ENCODE measurements at places on chromosomes 6 and 20.

- DNase-seq: no peak
These were observed 32.1 kb downstream of the C20orf173 start for GRCh38 chr20:35497320-35497719.

- no peak for DNase-seq
These were observed 53.0 kb upstream of the DST start for GRCh38 chr6:56695702-56696101.

DNA sequence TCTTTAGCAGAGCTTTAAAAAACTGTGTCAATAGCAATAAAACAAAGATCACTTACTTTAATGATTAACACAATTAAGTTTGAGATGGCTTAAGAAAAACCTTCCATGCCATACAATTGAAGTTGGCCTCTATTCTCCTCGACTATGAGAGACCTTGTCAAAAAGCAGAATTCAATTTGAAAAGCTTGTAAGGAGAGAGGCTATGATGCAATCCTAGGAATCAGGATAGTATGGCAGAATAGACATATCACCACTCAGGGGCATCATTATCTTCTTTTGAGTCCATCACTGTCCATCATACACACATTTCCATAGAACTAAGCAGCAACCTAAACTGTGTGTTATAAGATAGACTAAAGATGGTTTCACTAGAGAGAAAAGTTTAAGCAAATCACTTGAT, 17.2 kb downstream of the TBC1D7 start:
- no peak for DNase-seq

DNA sequence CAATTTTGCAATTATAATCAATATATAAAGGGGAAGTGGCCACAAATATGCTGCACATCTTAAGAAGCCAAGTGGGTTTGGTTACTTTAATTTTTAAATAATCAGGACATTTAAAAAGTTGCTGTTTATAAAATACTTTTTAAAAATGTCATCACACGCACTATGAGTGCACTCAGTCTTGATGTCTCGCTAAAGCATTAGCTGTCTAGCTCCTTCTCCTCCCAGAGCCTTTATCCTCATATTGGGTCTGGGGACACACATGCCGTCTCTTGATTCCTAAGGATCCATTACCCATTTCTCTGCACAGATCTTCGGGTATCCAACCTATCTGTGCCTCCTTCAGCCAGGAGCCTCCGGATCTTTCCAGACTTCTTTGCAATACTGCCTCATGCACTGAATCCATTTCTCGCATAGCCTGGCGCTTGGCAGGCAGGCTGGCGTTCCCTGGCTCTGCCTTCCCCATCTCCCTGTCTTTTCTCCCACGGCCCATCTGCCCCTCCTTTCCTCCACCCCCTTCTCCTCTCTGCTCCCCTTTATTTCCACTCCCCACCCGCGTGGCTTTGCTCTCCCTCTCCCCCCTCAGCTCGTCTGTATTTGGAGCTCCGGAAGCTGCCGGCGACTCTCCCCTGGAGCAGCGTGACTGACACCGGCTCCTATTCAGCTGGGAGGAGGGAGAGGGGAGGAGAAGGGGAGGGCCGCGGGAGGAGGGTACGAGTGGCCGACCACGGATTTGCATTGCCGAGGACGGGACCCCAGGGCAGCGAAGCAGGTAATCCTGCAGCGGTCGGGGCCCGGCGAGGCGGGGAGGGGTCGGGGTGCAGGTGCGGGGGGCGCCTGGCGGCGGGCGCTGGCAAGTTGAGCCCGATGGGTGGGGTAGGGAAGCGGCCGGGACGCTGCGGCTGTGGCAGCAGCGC, at the start of gene CAP2:
Gene CAP2, plus strand, starts transcription at position 618 of the 914 bp plus-strand sequence. CDS start 27,961 bp downstream, outside the sequence.
- no peak for DNase-seq

- no peak for DNase-seq
These were observed 62.8 kb downstream of the SNX9 start for GRCh38 chr6:157885876-157886275.

GRCh38 chr6:156280065-156280464, 497.1 kb upstream of the ARID1B start:
- DNase-seq: no peak

- no peak for DNase-seq
These were observed 223.7 kb downstream of the GMDS start for GRCh38 chr6:2021713-2022125.

DNA sequence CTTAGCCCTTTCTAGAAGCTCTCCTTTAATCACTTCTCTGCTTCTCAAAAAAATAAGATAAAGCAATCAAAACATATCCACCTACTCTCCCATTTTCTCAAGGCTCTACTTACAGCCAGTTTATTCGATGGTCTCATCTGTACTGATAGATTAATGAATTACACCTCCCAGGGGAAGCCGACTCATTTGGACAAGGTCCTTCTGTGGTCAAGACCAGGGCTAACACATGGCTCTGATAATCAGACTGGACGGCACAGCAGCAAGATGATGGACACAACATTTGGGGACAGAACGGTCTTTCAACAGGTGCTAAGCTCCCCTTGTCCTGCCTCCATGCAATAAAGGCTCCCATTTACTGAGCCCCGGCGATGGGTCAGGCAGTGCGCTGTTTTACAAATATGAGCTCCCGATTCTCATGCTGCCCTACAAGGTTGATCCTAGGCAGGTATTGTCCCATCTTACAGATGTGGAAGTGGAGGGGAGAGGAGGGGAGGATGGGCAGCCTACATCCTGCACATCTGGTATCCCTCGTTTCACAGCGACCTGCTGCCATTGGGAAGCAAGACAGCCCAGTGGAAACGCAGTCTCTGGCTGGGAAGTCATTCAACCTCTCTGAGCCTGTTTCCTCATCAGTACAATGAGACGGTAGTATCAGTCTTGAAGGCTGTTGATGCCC, 15.7 kb downstream of the CPNE5 start:
- no peak for DNase-seq

- no peak for DNase-seq
These were observed 25.9 kb downstream of the POM121L2 start for GRCh38 chr6:27286141-27286540.

- no peak for DNase-seq
These were observed 192.6 kb upstream of the CITED2 start for GRCh38 chr6:139567095-139567494.

- no peak for DNase-seq
These were observed 671 bp downstream of the TAPBP start for GRCh38 chr6:33313105-33313708.

DNA sequence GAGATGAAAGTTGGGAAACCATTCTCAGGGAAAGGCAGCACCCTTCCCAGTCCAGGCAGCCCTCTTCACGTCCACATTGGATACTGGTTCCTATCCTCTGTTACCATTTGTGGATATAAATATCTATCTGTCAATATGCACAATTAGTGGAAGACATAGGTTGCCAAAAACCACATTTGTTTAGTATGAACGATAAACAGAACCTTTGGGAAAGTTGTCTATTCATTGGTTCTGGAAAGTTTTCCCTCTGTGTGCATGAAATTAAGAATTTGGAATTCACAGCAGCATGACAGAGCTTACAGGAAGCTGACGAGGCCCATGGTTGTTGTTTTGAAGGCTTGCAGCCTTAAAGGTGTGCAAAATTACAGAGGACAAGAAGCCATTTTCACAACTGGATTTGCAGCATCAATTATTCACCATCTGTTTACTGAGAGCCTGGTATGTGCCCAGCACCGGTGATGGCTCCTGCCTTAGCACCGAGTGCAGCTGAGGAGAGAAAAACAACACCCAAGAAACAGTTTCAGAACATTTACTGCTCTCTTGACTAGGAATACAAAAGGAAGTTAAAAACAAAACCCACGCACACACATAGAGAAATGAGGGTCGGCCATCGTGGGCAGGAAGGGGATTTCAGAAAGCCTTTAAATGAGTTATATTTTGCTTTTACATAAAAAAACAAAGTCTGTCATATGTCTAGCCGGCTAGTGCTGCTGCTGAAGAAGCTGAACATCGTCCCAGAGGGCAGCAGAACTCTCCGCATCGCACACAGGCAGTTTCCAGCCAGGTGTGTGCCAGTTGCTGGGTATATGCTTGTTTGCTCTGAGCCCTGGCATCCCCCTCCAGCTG, 319.6 kb downstream of the FARS2 start:
- DNase-seq: no peak

DNA sequence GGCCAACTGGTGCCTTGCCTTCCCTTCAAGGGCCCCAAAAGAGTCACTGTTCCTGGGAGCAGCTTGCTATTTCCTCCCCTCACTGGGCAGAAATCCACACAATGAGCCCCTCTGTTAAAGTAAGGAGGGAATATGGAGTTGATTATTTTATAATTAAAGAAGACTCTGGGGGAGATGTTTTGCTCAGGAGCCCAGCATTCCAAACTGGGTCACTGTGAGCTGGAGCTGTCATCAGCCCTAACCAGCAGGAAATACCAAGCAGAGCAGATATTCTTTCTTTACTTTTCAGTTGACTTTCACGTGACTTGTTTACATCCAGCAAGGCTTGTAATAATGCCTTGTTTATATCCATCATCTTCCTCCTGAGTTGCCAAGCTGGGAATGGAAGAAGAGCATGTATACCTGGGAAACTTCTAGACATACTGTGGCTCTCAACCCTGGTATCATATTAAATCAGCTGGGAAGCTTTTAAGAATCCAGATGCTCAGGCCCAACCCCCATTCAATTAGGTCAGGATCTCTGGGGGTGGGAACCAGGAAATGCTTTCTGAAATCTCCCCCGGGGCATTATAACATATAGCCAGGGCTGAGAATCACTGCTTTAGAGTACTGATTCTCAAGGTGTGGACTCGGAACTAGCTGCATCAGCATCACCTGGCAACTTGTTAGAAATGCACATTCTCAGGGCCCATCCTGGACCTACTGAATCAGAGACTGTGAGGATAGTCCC, 175.6 kb upstream of the MYLIP start:
- no peak for DNase-seq

- DNase-seq: no peak
These were observed 218.1 kb upstream of the MCHR2 start for GRCh38 chr6:100212131-100212530.

DNA sequence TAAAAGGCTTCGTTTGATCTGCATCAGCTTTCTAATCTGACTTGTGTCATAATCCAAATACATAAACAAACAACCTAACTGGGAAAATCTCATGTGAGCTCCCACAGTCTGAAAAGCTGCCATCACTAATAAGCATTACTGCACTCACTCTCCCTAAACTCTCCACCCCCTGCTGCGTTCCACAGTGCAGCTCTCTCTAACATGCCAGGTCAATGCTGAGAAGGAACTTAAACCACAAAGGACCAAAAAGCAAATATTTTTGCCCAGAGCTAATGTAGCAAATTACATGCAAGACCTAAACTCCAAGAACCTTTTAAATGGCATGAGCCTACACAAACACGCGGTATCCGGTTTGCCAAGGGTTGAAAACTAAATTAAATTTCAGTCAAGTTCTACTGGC, 542.3 kb upstream of the JARID2 start:
- no peak for DNase-seq

DNA sequence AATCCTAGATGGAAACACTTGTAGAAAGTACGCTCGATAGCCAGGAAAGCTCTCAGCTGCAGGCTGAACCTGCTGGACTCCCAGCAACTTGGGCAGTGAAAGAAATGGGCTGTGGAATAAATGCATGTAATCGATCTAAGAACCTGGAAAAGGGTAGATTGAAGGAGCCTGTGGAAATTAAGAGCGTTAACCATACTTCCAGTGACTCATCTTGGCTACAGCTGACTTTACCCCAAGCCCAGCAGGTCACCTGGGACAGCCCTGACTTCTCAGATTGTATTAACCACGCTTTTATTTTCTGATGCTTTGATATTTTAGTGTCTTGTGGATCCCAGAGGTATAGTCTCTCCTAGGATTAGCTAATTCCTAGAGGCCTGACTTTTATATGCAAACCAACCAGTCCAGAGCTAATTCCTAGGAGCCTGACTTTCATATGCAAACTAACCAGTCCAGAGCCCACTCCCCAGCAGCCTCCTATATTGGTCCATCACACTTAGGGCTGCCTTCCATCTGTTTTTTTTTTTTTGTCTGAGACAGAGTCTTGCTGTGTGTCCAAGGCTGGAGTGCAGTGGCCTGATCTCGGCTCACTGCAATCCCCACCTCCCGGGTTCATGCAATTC, 86.3 kb downstream of the GMPR start:
- DNase-seq: no peak

DNA sequence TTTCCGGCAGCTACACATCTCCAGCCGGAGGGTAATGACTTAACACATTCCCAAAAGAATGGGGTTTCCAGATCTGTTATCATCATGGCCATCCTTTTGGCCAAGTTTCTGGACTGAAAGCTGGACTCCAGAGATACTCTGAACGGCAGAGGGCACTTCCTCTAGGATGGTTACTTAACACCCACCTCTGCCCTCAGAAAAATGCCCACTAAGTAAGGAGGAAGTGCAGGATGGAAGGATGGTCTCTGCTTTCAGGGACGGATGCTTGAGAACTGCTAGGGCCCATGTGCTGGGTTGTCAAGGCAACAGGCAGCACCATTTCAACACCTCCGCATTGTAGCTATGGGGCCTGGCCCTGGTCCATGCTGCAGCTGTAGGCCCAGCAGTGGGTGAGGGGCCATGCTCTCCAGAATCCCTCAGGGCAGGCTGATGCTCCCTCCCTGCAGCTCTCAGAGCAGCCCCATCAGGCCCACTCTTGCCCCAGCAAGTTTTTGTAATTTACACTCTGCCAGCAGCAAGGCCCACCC, 16.5 kb upstream of the TGM3 start:
- DNase-seq: no peak

DNA sequence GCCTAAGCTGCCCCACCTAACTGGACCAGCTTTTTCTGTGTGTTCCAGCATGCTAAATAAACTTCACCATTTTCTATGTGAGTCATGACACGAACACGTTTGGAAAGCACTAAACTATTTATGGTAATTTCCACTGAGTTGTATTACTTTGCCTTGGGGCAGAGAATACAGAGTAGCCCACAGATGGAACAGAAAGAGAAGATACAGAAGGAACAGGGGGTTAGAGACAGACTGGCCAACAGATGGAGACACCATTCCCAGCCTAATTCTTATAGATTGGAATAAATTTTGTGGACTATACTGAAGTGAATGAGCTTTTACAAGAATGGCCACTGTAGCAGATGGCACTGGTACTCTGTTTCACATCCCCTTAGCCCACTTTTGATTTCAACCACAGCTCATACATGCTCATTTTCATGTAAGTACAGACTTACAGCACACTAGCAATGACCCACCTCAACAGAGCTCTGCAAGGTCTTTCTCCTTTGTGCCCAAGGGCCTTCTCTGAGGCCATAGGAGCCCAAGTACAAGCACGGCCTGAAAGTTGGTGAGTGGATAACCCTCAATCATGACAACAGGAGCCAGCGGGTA, 13.1 kb upstream of the NT5DC1 start:
- no peak for DNase-seq

DNA sequence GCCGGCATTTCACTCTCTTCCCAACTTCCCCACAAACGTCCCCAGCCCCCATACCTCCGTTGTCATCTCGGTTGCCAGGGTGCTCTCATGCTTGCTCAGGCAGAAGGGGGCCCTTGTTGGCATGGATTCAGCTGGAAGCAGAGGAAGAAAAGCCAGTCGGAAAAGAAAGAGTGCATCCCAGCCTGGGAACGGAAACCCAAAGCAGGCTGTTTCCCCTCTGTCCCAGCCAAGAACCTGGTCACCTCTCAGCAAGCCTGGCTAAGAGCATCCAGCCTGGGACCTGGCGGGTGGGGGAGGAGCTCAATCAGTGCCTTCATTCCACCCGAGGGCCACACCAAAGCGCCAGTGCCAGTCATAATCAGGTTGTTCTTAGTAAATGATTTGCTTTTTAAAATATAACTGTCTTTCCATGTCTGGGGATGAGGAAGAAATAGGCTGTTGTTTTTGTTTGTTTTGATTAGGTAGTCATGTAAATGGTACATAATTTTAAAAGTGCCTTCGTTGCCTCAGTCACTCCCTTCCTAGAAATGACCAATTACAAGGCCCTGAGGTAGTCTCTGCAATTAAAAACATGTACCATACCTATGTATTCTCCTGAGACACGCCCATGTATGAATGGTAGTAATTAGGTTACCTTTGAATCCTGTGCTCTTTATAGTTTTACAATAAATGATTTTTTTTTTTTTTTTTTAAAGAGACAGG, 21.1 kb downstream of the CHMP4B start:
- DNase-seq: no peak

Data from activated CD8-positive, alpha-beta memory T cell treated with anti-CD3 and anti-CD28 coated beads for 1 hour (primary cell).